ENCODE measurements at places on chromosomes 5 and 9.

- no peak for DNase-seq
Measured at GRCh38 chr9:135147474-135147805, 60.0 kb downstream of the OLFM1 start.

DNA sequence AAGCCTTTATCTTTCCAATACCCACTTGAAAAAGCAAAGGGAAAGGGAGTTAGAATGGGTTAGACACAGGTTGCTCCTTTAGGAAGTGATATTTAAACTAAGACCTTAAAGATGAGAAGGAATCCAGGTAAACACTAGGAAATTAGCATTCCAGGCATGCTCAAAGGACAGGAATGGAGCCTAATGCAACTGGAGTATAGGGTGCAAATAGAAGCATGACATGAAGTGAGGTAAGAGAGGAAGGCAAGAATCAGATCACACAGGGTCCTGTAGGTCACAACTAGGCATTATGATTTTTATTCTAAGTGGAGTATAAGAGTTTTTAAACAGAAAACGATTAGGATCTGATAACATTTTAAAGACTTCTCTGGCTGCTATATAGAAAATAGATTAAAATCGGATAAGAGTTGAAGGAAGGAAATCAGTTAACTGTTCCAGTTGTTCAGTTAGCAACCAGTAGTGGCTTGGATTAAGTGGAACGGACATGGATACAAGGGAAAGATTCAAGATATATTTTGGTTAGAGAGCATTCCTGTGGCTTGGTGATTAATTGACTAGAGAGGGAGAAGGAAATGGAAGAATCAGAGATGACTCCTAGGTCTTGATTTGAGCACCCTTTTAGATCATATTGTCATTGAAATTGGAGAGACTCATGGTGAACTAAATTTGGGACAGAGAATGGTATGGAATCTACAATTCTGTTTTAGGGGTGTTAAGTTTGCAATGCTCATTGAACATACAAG, 95.9 kb downstream of the FBXO4 start:
- no peak for DNase-seq

DNA sequence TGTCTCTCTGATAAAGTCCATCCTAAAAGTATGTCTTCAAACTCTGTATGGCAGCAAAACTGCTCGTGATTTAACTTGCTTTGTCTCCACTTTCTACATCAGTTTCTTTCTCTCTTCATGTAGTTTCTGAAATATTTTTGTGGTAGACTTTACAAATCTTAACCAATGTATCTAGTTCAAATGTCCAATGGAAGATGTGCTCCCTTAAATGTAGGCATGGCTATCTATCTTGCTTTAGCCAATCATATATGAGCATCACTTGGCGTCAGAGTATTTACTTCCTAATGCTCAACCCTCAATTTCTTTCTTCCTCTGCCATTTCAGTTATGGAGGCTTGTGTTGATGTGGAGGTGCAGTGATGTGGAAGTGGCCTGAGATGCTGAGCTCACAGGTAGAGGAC, 206.1 kb upstream of the ZNF608 start:
- no peak for DNase-seq

DNA sequence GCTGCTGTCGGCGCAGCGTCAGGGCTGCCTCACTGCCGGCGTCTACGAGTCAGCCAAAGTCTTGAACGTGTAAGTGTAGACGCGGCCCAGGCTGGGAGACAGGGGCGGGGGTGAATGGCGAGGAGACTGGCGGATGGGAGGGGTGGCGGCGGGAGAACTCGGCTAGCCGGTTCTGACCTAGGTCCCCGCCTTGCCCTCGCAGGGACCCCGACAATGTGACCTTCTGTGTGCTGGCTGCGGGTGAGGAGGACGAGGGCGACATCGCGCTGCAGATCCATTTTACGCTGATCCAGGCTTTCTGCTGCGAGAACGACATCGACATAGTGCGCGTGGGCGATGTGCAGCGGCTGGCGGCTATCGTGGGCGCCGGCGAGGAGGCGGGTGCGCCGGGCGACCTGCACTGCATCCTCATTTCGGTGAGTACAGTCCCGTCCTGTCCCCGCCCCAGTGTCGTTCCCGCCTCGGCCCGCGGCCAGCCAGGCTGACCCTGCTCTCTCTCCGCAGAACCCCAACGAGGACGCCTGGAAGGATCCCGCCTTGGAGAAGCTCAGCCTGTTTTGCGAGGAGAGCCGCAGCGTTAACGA, 745 bp downstream of the GADD45G start:
- DNase-seq = peak; percentile 30

GRCh38 chr5:111353035-111353434, 128.9 kb downstream of the CAMK4 start:
- DNase-seq = no peak

DNA sequence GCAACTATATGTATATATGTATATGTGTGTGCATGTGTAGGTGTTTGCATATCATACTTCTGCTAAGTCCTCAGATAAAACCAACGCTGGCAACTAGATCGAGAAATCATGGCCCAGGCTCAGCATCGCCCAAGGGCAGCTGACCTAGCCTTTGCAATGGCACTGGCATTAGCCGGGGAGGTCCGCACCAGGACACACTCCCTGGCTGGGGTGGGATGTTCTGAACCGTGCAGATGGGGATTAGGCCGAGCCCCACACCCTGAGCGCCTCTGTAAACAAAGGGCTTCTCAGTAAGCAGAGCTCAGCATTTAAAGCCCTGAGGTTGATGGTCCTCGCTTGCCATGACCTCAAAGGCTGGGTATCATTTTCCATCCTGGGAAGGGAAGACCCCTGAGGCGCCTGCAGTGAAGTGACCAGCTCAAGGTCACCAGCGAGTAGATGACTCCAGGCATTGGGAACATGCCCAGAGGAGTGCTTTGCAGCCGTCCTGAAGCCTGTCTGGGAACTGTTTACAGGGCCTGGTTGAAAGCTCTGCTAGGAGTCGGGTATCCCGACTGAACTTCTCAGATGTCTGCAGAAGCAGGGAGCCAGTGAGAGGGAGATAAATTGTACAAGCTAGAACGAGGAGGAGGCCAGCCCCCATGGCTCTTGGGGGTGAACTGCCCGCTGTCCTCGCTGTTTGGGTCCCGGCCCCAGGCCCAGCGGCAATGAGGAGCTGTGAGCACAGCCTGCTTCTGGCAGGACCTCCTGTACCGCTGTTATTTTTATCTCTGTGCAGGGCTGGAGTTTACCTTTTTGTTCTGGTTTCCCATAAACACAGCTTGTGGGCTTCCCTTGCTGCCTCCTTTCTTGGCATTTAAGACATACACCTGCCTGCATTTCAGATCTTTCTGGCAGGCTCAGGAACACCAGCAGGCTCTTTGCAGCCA, 18.4 kb downstream of the GADD45G start:
- DNase-seq = no peak

DNA sequence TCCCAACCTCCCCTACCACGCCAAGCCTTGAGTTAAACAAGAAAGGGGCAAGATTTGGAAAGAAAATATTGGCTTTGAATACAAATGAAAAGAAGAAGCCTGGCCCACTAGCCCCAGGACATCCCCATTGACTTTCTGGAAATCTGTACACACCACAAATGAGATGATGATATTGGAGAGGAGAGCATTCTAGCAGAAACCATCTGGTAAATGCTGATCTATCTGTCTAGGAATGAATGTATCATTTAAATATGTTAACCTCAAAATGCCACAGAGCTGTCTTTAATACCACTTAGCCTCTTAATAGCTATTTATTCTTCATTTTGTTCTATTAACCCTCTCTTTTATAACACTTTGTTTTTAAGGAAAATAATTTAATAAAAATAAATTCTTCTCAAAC, 270.2 kb upstream of the PDE4D start:
- DNase-seq = no peak

DNA sequence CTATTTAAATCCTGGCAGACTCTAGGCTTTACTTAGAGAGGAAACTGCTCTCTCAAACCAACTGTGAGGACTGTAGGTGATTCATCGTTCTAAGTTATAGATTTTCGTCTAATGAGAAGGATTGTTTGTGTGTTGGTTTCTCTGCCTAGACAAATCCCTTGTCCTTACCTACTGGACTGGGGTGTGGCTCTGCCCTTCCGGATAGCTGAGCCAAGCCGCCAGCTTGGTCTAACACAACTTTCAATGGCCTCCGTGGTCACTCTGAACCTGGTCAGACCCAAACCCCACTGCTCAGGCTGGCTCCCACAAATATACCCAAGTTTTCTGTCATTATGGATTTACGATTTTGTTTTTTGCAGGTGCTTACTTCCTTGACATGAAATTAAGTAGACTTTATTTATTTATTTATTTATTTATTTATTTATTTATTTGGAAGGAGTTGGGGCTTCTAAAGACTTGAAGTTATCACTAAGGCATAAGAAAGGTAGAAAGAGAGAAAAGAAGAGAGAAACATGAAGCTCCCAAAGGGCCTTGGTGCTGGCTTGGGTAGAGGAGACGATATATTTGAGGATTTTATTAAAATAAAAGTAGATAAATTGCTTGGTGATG, 19.0 kb downstream of the CARTPT start:
- DNase-seq = no peak

DNA sequence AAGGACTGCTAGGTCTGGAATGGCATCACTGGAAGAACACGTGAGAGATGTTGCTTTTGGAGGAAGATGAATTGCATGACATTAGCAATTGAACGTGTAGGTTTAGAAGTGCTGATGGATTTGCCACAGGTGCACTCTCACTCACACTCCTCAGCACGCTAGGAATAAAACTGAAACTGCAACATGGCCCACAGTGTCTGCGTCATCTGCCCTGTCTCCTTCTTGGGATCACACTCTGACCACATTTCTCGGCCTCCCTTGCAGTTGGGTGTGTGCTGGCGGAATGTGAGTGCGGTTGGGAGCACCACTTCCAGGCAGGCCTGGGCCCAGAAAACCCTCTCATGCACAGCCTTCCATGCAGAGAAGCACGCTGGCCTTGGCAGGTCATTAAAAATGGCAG, 152.8 kb upstream of the LHFPL2 start:
- no peak for DNase-seq

DNA sequence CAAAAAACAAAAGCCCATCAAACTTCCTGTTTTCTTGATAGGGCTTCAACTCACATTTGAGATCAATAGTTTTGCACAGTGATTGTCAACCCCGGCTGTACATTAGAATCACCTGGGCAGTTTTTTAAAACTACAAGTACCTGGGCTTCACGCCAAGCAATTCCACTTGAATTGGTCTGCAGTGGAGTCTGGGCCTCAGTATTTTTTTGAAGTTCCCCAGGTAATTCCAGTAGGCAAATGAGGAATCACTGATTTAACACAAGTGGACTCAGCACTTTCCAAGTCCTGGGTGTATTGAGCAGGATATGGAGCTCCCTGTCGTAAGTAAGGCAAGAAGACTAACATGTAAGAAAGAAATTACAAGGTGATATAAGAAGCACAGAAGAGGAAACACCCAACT, 14.8 kb upstream of the SMIM15 start:
- DNase-seq = no peak

GRCh38 chr5:20497356-20497755, 509.4 kb upstream of the CDH18 start:
- DNase-seq = no peak

DNA sequence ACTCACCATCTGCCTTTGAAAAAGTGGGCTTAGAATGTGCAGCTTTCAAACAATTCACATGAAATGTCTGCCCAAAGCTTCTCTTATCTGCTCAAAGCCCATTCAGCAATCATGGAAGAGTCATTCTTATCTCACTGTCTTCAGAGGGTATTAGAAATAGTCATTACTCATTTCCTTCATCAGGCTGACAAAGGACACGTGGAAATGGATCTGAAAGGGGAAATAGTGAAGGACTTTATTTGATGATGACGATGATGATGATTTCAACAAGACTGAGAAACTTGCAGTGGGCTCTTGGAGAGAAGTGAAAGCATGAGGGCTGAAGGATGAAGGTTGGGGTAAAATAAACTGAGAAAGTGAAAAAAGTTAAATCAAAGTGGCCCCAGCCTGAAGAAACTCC, 194.3 kb downstream of the SMARCA2 start:
- DNase-seq = no peak

Measured in activated CD4-positive, CD25-positive, alpha-beta regulatory T cell (primary cell).